ENCODE measurements at places on chromosomes 12 and 14. TPM values are rescaled to one million over a fixed set of nuclear protein-coding genes. Genes with fewer than 3 reads are reported as not detected.

The LMO3 gene
- polyA plus RNA-seq: 34.7 TPM

The GSG1 gene
- not detected for polyA plus RNA-seq

The FOXA1 gene
- polyA plus RNA-seq: 20.9 TPM

The MYH6 gene
- polyA plus RNA-seq: not detected

The CELA1 gene
- polyA plus RNA-seq: not detected

The ETFBKMT gene
- 1.1 TPM for polyA plus RNA-seq

The GALNT9 gene
- polyA plus RNA-seq: 17.7 TPM

The FZD10 gene
- polyA plus RNA-seq: 1.5 TPM

The KRT71 gene
- polyA plus RNA-seq: not detected

The MYL6 gene
- polyA plus RNA-seq: 1,760 TPM

The ANKS1B gene
- polyA plus RNA-seq: 43.3 TPM

The KRT79 gene
- polyA plus RNA-seq: not detected

The KDM5A gene
- polyA plus RNA-seq: 9.5 TPM

The CARMIL3 gene
- 7.1 TPM for polyA plus RNA-seq

The ACOT4 gene
- 2.4 TPM for polyA plus RNA-seq

The KRT6C gene
- polyA plus RNA-seq: not detected

The PLEKHG3 gene
- 50.7 TPM for polyA plus RNA-seq

The SNAPC1 gene
- 3.1 TPM for polyA plus RNA-seq

The ACRBP gene
- polyA plus RNA-seq: 1.4 TPM

The KRT6B gene
- not detected for polyA plus RNA-seq

The TMEM263 gene
- polyA plus RNA-seq: 9.7 TPM

The CYP27B1 gene
- not detected for polyA plus RNA-seq

The ZDHHC22 gene
- 30.2 TPM for polyA plus RNA-seq

The PABPN1 gene
- polyA plus RNA-seq: 137 TPM

The LBHD2 gene
- not detected for polyA plus RNA-seq

The DIO2 gene
- 1.4 TPM for polyA plus RNA-seq

The LMNTD1 gene
- not detected for polyA plus RNA-seq

The YARS2 gene
- 8.6 TPM for polyA plus RNA-seq

The CABP1 gene
- polyA plus RNA-seq: 103 TPM

The HOXC11 gene
- not detected for polyA plus RNA-seq

The SMARCC2 gene
- polyA plus RNA-seq: 113 TPM

The GDF3 gene
- not detected for polyA plus RNA-seq

The ANO4 gene
- 9.0 TPM for polyA plus RNA-seq

The NANOG gene
- polyA plus RNA-seq: not detected

The NEDD1 gene
- 6.6 TPM for polyA plus RNA-seq

The ERBB3 gene
- polyA plus RNA-seq: 23.5 TPM

The POLE2 gene
- polyA plus RNA-seq: 7.3 TPM

Measured in brain (organoid and tissue), 16 donors.